LoVo (cell line): ENCODE measurements at places on chromosomes 4 and X.

GRCh38 chr4:139639654-139640053 is 26.0 kb upstream of the MGST2 start:
- no peak for DNase-seq

GRCh38 chr4:76748649-76749048 is 149.3 kb downstream of the SOWAHB start:
- peak; percentile 31 for DNase-seq

GRCh38 chr4:184838249-184839074 is 12.7 kb upstream of the ACSL1 start:
- peak; percentile 25 for DNase-seq

- no peak for DNase-seq
Measured at GRCh38 chr4:116073051-116073450, 959.6 kb upstream of the NDST4 start.

DNA sequence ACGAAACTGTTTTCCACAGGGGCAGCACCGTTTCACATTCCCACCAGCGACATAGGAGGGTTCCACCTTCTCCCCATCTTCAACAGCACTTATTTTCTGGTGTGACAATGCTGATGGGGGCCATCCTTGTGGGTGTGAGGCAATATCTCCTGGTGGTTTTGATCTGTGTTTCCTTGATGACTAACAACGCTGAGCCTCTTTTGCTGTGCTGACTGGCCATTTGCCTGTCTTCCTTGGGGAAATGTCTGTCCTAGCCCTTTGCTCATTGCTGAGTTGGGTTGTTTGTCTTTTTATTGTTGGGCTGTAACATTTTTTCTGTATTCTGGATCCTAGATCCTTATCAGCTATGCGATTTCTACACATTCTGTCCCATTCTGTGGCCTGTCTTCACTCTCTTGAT is 33.7 kb downstream of the ATP2B3 start:
- no peak for DNase-seq

DNA sequence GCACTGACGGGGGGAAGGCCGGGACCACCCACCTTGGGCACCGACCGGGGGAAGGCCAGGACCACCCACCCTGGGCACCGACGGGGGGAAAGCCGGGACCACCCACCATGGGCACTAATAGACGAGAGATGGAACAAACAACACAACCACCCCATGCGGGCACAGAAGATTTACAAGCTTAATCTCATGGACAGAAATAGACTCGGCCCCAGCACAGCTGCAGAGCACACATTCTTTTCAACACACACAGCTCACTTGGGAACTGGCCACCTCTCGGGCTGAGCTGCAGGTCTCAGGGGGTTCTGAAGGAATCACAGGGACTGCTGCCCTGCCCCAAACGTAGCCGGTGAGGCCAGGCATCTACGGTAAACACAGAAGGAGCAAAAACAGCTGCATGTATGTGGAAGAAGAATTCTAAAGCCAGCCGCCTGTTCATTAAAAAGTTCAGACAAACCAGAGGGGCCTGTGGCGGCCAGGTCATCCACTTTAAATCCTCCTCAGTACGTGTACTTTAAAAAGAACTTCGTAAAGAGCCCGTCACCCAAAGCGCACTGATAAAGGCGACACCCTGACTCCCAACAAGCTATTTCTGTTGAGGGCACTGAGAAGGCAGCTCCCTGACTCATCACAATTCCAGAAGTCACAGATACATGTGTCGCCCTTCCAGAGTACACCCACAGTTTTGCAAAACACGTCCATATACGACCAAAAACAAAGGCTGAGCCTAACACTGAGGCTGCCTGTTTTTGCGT is 17.7 kb downstream of the PPP2R3B start:
- no peak for DNase-seq

- peak; percentile 32 for DNase-seq
Measured at GRCh38 chr4:150078579-150079080, 385 bp downstream of the DCLK2 start.

GRCh38 chrX:130264573-130264972 is 4.1 kb downstream of the ZNF280C start:
- DNase-seq, result no peak

DNA sequence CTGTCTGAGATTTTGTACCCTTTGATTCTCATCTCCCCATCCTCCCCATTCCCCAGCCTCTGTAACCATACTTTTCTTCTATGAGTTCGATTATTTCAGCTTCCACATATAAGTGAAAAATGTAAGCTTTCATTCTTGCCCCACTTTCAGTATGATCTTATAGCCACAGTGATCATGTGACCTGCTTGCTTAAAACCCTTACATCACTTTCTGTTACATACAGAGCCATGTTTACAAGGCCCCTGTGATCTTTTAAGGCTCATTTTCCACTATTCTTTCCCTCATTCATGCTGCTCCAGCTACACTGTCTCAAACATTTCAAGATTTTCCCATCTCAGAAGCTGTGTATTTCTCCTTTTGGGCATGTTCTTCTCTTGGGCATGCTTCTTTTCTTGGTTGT is 147.7 kb downstream of the DCK start:
- no peak for DNase-seq

DNA sequence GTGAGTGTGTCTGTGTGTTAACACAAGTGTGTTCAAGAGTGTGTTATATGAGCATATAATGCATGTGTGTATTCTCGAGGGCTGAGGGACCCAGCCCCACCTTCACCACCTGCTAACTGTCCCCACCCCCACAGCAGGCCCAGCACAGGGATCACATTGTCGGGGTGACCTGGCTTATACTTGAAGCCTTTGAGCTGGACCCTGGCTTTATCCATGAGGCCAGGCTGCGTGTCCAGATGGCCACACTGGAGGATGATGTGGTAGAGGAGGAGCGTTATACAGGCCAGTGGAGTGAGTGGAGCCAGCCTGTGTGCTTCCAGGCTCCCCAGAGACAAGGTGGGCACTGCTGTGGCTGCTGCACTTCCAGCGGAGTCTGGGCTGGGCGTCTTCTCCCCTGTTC is 7.6 kb downstream of the IL9R start:
- DNase-seq, result no peak

DNA sequence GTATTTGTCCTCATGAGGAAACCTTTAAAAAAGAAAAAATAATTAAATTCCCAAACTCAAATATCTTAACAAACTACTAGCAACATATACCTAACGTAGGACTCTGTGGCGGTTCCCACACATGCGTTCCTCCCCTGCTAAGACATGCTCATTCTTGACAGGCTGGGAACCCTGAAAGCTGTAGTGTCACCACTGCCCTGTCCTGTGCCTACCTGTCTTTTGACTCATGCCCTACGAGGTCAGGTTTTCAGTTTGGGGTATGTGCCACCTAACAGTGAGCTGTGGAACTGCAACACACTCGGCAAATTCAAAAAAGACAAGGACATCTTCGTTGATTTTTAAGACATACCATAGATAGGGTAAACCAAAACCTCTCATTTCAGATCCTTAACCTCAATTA is 17.8 kb downstream of the IDS start:
- DNase-seq, result no peak

DNA sequence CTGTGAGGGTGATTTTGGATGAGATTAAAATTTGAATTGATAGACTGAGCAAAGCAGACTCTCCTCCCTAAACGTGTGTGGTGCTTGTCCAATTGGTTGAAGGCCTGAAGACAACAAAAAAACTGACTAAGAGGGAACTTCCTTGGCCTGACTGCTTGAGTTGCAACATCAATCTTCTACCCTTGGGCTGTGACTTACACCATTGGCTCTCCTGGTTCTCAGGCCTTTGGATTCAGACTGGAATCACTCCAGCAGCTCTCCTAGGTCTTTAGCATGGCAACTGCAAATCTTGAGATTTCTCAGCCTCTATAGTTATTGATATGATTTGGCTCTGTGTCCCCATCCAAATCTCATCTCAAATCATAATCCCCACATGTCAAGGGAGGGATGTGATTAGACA is 49.7 kb upstream of the IGFBP7 start:
- DNase-seq, result no peak

DNA sequence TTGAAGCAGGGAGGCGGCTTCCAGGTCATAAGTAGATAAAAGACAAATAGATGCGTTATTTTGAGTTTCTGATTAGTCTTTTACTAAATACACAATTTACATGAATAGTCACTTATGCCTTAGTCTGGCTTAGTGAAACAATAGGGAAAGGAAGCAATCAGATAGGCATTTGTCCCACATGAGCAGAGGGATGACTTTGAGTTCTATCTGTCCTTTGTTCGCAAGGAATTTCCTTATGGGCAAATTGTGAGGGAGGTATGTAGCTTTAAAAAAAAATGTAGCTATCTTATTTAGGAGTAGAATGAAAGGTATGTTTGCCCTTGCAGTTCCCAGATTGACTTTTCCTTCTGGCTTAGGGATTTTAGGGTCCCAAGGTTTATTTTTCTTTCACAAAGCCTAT is 26.3 kb upstream of the ADH1C start:
- DNase-seq, result no peak

GRCh38 chr4:86398187-86398586 is 38.3 kb upstream of the MAPK10 start:
- no peak for DNase-seq

GRCh38 chr4:40227284-40227683 is 30.5 kb downstream of the RHOH start:
- DNase-seq, result no peak
